ENCODE measurements at places on chromosomes 1 and 21.

DNA sequence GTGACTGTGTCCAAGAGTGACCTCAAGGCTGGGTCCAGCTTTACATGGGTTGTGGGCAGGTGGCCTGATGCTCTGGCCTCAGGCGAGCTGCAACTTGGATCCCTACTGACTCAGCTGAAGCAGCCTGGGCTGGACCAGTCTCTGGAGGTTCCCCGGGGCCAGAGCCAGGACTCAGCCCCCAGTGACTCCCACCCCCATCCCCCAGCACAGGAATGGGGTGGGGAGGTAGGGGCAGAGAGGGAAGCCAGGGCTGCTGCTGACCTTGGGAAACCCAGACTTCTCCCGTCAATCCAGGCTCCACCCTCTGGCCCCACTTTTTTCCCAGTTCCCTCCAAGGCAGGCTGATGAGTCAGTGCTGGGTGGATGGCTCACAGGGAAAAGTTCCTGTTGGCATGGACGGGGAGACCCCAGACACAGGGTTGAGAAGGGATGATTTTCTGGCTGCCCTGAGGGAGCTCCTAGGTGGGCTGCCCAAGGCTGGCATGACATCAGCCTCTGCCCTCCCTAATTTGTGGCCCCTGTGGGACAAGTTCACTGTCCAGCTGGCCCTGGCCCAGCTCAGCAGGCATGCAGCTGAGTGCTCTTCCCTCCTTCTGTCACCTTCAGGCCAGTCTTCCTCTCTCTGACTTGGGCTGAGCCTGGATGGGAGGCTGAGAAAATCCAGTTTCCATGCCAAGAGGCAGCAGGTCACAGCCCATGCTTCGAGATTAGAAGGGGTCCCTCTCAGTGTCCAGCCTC is 2.2 kb downstream of the ZC3H12A start:
- no peak for DNase-seq

DNA sequence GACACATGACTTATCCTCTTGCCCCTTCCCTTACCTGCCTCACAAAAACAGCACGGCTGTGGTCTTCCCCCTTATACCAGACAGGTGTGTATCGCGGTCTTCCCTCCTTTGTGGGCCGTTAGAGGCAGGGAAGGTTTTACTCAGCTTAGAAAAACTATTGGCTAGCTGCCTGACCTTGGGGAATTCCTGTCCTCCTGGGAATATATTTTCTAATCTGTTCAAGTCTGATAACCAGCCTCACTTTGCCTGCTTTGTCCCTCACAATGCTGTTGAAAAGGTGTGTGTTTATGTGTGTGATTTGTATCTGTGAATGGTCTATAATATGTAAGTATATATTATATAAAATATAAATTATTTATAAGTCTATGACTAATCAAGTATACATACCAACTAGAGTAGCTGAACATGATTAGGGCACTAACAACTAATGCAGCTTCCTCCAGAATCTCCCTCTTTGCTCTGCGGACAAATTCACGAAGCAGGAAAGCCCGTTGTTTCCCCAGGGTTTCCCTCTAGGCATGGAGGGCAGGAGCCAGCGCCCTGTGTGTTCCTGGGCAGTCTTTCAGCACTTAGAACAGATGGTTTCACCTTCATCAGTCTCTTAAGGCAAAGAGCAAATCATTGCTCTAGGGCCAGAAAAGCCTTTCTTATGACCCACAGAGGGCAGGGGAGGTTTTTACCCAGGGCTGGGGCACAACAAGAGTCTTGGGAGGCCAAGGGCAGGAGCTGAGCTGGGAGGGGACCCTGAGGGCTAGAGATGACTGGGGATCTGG is 25.6 kb downstream of the SLC26A9 start:
- DNase-seq = no peak

DNA sequence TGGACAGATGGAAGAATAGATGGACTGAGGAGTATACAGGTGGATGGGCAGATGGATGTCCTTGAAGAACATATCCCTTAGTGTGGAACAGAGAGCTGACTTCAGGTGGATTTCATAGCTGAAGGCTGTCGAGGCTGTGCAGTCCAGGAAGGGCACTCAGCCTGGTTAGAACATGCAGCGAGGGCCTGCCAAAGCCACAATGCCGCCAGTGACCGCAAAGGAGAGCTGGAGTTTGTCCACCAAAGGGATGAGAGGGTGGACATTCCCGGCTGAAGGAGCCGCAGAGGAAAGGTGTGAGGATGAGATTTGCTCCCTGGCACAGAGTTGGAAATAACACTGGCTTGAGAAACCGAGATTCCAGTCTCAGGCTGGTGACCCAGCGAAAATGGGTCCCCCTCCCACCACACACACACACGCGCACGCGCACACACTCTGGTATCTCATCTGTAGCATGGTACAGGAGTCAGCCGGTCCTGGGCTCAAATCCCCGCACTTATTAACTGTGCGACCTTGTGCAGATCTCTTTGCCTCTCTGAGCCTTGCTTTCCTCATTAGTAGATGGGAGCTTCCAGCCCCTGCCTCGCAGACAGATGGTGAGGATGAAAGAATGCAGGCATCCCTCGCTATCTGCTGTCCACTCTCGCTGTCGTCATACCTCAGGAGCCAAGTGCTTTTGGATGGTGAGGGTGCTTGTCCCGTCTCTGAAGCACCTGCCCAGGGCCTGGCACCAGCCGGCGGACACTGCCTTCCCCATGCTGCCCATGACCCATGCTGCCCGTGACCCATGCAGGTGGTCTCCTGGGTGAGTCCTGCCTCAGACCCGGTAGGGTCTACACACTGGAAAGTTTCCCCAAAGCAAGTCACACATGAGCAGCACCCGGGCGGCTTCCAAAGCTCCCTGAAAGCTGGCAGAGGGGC is 26.8 kb upstream of the EFHD2 start:
- no peak for DNase-seq

DNA sequence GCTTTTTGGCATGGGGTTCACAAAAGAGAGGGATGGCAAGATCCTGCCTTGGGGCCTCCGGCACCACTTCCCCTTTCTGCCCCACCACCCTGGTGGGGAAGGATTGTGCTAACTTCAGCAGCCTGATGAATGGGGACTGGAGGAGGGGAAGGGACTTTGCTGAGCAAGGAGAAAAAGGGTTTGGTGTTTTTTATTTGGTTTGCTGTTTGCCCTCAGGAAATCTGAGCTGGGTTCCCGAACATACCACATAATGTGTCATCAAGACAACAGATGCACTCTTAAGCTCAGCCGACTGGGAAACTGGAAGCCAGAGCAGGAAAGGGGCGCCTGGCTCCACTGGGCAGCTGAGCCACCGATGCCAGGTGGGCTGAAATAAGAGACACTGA is 19.8 kb downstream of the OLFML2B start:
- DNase-seq = no peak

DNA sequence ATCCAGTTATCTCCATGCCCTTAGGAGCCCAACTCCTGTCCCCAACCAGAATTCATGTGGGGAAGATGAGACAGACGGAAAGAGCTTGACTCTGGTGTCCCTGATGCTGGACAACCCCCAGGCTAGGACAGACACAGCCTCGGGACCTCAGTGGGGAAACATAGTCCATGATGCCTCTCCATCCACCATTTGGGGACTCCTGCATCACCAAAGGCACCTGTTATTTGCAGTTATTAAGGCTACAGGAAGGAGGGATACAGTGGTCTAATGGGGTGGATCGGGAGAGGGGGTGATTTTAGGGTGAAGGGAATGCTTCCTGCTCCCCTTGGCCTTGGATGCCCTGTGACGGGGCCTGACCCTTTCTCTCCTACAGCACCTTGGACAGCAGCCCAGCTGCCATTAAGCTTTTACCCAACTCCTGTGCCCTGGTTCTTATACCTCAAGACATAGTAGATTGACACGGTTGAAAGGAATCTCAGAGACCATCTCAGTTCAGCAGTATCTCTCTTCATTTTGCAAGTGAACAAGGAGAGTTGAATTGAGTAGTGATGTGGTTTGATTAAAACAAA is 111.6 kb downstream of the MATN1 start:
- no peak for DNase-seq

- no peak for DNase-seq
Measured at GRCh38 chr1:81225789-81226602, 574.7 kb upstream of the ADGRL2 start.

DNA sequence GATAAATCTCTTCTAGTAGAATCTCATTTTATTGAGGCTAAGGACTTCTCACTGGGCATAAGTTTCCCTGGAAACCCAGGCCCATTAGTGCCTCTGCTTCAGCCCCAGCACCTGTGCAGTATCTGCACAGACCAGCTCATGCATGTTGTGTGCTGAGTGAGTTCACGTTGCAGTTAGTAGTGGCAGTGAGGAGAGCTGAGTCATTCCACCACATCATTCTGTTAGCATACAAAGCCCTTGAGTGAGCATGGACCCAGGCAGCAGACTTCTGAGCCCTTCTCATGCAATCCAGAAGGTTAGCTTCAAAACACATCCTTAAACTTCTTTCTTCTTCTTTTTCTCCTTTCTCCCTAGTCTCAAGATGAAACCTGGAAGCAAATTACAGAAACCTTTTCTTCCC is 45.8 kb upstream of the NTPCR start:
- no peak for DNase-seq

DNA sequence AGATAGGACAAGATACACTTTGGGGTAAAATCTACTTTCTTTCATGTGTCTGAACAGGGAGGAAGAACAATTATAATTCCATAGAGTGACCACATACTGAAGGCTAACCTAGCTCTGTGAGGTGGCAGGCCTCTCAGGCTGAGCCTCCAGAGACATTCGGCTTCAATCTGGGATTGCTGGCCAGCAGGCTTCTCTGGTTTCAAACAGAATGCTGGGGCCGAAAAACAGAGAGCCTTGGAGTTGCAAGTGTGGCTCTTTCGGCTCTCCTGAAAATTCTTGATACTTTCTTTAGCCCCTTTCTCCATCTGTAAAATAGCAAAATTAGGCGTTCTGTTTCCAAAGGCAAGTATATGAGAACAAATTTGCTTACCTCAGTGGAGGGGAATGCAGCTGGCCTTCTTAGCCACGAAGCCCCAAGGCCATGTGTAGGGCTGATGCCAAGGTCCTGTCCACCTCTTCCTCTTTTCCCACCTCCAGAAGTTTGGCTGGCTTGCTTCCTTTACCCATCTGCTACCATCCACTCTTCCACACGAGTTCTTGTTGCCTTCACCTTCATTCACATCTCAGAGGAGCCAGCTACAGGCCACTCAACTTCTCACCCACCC is 30.0 kb upstream of the UBE2U start:
- DNase-seq = no peak

DNA sequence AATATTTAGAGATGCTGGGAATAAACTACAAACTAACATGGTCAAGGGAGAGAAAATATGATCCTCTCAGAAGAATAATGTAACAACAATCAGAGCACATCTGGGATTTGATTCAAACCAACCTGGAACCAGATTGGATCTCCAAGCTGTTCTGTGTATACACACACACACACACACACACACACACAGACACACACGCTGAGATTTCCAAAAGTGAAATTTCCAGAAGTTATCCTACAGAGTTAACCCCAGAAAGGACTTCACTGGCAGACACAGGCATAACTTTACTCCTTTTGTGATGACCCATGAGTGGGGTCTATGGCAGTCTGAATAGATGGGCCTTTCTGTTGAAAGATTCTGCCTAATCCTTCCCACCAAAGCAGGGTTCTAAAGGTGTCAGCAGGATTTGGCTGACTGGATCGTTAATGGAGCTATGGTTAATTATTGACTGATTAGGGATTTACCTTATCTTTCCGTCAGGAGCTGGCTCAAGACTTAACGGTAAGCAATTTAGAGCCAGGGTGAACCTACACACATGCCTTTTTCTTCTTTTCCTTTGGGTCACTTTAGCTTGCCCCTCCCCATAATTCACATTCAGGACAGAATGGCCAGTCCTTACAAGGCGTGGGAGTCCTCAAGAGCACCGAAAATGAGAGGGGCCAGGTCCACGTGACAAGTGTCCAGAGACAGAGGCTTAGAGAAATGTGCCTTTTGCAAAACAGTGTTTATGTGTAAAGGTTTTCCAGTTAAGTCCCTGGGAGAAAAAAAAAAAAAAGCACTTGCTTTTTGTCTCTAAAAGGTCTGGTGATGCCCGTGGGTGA is 10.9 kb upstream of the PROX1 start:
- DNase-seq = no peak

DNA sequence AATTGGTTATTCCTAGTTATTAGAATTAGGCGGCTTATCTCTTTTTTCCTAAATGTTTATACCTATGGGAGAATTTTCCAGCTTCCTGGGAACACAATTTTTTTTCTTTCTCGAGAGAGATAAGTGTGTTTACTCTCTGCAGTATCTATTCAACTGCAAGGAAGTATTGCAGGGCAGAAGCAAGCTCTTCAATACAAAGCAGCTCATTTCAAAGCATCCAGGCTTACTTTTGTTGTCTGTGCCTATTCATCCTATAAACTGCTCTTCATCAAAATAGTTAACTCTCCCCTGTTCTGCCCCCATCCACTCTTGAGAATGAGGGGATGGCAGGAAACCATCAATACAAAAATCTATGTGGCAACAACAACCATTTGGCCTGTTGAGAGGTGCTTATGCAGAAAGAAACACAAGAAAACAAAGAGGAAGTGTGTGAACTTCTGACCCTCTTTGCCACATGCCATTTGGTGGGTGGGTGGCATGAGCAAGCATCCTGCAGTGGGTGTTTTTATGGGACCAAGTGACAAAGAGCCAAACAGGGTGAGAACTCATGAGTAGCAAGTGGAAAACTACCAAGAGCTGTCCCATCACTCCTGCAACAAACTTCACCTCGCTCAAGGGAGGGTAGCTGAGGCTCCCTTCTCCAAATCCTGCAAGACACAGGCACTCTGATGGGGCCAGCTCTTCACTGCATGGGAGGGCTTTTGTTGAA is 50.6 kb upstream of the MRPS6 start:
- DNase-seq = no peak

DNA sequence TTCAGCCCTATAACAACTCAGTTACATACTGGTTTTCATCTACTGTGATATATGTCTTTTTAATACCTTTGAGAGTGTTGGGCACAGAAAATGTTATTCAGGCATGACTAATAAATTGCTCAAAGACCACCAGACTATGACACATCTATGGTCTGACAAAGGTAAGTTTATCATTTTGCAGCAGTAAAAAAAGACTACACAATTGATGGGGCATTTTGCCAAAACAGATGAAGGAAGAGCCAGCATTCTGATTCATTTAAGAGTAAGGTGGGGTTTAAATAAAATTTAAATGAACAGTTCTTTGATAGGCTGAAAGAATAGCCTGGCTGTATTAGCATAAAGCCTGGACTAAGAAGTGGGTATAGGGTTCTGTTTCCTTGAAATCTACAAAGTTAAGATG is 8.8 kb upstream of the RNPC3 start:
- no peak for DNase-seq

DNA sequence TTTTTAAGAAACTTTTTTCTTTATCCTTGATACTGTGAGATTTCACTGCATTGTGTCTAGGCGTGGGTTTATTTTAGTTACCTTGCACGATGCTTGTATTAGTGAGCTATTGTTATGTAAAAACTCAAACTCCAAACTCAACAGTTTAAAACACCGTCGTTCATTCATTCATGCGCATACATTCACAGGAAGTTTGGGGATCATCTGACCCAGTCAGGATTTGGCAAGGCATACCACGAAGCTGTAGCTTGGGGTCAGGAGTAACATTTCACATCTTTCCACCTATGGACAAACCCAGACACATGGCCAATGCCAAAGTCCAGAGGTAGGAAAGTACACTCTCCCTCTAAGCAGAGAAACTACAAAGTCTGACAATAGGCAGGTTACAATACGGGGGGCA is 324.6 kb upstream of the CHRM3 start:
- no peak for DNase-seq

- no peak for DNase-seq
Measured at GRCh38 chr21:27023186-27023585, 56.3 kb upstream of the ADAMTS5 start.

GRCh38 chr1:224251741-224252146 is 68.7 kb downstream of the DEGS1 start:
- no peak for DNase-seq

GRCh38 chr1:118927427-118928187 is 60.5 kb downstream of the TBX15 start:
- DNase-seq = no peak
